ENCODE measurements at places on chromosomes 11 and 22.
A peak's percentile ranks its signal among the peaks of the same experiment; 100 is the strongest.

DNA sequence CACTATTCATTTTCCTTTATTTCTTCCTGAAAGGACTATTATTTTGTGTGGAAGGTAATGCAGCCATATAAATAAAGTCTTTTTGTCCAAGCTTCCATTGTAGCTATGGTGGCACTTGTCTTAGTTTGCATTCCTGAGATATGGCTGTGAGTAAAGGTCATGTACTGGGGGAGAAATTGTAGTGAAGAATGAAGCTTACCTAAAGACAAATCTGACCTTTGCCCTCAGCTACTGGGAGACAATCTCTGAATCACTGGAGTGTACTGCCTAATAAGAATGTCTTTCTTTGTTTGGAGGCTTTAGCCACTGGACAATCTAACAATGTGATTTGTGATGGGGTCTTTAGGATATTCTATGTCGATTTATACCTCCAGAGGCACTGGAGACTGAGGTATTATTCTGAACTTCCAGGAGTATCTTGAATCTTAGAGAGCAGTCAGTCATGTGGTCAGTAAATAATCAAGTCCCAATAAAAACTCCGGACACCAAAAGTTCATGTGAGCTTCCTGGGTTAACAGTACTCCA is 39.7 kb upstream of the OR5AK2 start:
- DNase-seq: no peak

DNA sequence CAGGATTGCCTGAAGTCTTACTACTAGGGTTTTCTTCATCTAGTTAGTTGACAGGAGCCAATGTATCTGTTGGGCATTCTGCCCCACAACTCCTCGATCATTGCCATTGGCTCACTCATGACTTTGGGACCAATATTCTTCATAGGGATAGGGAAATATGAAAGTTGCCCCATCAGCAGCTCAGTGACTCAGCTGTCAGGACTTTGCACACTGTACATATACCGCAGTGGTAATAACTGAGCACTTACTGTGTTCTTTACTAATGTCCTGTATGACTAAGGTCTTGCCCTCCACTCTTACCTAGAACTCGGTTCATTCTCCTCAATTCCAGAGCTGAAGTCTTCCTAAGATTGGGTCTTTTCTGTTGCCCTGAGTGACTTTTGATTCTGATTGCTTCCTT is 46.8 kb upstream of the PGR start:
- DNase-seq: no peak

- no peak for DNase-seq
Measured at GRCh38 chr22:42959576-42960509, 55.1 kb downstream of the PACSIN2 start.

GRCh38 chr11:57210781-57211180 is 26.3 kb downstream of the APLNR start:
- no peak for DNase-seq

- peak; percentile 5 for DNase-seq
Measured at GRCh38 chr11:34926101-34926830, 9.8 kb downstream of the PDHX start.

DNA sequence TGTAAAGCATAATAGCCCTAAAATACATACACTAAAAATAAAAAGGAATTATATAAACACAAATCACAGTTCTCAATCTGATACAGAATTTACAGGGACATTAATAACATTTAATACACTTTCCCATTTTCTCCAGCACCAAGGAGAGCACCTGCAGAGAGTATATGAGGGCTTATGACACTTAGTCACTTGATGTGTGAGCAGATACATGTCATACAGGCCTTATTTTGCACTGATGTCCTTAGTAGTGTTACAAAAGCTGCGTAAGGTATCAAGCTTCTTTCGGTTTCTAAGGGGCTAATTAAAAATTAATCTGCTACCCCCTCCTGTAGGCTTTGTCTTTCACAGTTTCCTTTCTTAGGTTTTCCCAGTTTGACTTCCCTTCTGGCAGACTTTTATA is 61.3 kb downstream of the TRIM44 start:
- DNase-seq: no peak

DNA sequence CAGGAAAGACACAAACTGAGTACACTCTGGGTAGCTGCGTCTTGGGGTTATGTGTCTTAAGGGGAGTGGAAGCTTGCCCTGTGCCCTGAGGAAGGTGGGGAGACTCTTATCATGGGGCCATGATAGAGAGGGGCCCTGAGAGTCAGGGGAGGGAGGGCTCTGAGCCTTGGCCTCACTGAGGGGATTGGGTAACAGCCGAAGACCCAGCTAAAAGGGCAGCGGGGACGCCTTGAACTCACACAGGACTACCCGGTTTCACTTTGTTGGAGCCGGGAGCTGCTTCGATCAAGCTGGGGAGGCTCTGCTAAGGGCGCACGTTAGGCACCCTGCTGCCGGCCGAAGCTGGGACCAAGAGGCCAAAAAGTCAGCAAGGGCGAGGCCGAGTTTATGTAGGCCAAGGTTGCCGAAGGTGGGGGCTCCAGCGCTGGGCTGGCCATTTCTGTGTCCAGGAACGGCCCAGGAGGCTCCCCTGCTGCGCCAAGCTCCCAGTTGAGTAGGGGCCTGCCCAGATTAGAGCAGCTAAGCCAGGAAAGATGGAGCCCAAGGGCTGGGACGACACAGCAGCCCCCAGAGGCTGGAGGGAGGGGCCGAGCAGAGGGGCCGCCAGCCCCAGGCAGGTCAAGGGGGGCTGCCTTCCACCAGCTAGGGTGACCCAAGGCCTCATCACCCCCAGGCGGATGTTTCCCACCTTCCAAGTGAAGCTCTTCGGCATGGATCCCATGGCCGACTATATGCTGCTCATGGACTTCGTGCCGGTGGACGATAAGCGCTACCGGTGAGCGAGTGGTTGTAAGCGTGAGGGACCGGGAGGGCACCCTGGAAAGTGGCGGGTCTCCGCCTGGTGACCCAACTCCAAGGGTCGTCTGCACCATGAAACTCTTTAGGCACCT is 2.2 kb downstream of the TBX1 start:
- DNase-seq: no peak

GRCh38 chr11:68536706-68537105 is 76.2 kb downstream of the PPP6R3 start:
- DNase-seq: no peak

DNA sequence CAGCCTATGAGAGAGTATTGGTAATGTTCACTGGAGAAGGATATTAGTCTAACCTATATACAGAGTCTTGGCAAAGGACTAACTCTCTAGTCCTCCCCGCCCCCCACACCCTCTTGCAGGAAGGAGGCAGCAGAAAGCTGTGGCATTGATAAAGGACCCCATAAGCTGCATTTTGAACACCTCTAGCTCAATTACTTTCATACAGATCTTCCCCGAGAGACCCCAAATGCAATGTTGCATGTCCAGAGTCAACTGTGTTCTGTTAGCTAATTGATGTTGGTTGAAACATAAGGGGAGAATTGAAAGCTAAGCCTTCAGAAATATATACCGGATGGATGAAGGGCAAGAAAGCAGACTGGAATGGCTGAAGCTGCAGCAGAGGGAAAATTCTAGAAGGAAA is 2.8 kb downstream of the MAP6 start:
- DNase-seq: no peak

DNA sequence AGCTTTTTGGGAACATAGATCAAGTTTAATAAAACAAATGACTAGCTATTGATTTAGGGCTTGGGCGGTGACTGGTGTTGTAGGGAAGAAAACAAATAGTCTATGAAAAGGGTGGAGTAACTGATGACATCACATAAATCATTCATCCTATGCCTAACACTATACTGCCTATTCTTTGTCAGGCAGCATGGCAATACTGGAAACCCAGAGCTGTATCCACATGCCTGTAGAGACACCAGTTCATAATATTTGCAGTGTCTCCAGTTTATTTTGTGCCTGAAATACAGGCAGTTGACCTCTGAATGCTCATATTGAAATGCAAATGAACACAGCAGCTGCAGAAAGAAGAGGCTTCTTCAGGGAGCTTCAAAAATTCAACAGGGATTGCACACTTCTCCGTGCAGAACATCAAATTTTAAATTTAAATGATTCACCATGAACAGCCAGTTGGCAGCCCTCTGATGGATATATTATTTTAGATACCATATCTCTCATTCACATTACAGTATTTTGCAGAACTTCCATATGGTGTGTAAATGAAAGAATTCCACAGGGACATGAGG is 283.1 kb upstream of the CTSC start:
- no peak for DNase-seq

- no peak for DNase-seq
Measured at GRCh38 chr11:69002110-69002569, 10.9 kb downstream of the MRGPRF start.

DNA sequence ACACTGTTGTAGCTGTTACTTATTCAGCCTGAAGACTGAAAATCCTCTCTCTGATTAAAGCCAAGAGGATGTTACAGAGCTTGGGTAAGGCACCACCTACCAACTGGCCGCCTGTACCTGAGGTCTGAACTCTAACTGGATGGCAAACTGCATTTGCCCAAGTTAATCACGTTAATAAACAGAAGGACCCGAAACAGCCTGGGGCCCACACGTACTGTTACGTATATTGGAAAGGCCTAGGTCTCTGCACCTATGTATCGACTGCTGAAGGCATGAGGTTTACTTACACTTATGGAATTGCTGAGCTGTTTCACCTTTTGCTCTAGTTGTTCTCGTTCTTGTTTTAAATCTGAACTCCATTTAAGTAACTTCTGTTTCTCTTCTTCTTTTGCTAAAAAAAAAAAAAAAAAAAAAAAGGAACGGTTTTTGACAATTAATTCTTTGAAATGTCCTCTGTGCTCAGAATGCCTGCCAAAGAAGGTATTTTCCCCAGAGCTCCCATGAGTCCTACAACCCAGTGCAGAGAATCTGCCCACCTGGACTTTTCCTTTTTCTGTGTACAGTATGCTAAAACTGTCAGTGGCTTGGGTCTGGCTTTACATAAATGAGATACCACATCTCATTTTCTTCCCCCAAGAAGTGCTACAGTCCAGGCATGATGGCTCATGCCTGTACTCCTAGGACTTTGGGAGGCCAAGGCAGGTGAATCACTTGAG is 13.1 kb downstream of the LARGE2 start:
- no peak for DNase-seq

DNA sequence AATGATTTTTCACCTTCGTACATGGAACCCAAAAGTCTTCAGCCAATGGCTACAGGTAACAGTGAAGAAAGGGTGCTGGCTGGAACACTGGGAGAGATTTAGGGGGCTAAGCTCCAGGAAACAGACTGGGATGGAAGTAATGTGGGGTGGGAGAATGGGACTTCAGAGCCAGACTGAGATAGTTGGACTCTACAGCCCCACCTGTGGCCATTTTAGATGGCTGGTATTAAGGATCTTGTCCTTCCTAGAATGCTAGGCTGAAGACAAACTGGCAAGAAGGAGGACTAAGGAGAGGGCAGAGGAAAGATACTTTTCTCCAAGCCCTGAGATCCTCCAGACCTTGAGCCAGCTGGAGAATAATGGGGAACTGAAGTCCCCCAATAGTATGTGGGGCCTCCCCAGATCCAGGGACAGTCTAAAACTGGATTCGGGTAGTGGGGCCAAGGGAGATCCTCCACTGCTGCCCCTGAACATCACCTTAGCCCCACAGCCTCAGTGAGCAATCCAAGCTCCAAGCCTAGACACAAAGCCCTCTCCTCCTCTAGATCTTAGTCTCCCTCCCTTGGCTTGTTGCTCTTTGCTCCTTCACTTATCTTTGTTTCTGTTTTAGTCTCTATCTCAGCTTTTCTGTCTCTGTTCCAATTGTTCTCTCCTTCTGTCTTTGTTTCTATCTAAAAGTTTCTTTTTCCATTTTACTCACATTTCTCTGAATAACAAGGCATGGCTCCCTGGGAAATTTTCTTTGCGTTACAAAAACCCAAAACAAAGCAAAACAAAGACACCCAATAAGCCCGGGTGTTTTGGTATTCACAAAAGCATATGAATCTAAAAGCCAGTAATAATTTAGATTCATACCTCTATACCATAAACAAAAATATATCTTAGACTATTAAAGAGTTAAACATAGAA is 16.2 kb upstream of the RRAS2 start:
- DNase-seq: no peak

- DNase-seq: peak; percentile 73
Measured at GRCh38 chr11:69044111-69045013, 4.4 kb upstream of the TPCN2 start.

DNA sequence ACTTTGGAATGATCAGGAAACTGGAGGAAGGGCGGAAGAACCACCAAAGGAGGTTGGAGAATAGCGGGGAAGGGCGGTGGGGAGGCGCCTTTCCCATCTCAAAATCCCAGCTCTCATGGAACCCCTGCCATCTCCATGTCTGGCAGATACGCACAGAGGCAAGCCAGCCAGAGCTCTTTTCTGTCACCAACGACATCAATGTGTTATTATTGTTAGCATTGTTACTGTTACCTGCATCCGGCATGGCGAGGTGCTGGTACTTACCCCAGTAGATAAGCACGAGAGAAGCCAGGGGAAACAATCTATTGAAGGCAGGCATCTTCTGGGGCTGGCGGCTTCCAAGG is 969 bp downstream of the SCN3B start:
- no peak for DNase-seq

DNA sequence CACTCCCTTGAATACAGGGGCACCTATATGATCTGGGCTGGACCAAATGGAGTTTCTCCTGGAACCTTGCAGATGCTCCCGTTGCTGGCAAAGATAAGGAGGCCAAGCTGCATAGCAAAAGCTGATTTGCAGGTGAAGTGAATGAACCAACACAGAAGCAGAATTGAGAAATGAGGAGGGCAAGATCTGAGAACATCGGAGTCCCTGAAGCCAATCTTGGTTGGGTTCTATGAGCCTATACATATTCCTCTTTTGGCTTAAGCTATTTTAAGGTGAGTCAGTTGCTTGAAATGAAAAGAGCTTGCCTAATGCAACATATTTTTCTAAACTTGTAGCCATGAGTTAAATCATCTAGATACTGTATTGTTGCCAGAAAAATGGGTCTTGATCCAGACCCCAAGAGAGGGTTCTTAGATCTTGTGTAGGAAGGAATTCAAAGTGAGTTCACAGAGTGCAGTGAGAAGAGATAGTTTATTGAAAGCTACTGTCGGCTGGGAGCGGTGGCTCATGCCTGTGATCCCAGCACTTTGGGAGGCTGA is 23.5 kb downstream of the WEE1 start:
- no peak for DNase-seq

DNA sequence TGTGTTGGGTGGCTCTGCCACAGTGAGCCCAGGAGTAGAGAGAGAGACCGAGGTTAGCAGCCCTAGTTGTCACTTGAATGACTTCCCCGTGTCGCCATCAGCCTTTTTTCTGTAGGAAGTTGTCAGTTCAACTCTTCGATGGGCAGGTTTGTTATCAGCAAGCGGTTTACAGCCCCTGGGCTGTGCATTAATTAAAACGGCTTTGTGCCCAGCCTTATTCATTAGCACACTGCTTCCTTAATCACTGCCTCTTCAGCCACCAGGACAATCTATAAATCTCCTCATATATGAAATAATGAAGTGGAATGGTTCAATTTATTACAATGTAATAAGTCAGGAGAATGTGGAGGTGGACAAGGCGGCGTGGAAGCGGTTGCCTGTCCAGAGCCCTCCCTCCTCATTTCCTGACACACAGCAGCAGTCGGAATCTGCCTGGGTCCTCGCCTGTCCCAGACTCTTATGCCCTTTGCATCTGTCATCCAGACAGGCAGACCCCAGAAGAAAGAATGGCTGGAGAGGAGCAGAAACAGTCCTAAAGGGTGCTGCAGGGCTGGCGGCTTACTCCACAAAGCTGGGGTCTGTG is 122.4 kb upstream of the OPCML start:
- no peak for DNase-seq

All from RPMI8226 (cell line).